ENCODE measurements at places on chromosomes 3 and 15.
A peak's percentile ranks its signal among the peaks of the same experiment; 100 is the strongest.

DNA sequence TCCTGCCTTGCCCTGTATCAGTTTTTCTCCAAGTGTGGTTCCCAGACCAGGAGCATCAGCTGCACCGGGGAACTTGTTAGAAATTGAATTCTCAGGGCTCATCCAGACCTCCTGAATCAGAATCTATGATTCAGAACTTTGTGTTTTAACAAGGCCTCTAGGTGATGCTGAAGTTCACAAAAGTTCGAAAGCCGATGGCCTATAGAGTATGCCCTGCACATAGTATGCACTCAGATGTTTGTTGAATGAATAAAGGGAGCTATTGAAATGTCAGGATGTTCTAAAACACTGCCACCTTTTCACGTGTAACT is 664 bp upstream of the LARP6 start:
- ATAC-seq: no peak

DNA sequence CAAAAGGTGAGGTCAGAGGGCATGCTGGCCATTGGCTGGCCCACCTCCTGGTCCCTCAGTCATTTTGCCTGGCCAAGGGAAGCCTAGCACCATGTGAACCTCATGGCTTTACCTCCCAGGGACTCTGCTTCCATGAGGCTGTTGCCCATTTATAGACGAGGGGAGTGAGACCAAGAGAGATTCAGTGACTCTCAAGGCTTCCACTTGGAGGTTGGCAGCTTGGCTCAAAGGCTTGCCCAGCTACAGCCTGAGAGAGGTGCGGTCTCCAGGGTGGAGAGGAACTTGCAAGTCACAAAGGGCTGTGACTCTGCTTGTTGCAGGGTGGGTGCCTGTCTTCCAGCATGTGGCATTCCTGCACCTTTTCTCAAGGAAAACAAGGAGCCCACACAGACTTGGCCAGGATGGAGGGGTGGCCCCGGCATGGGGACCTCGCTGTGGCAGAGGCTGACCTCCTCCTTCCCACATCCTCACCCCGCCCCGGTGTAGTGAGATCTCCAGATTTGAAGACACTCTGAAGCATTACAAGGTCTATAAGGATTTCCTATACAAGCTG is 24.5 kb downstream of the CFAP100 start:
- ATAC-seq: no peak

DNA sequence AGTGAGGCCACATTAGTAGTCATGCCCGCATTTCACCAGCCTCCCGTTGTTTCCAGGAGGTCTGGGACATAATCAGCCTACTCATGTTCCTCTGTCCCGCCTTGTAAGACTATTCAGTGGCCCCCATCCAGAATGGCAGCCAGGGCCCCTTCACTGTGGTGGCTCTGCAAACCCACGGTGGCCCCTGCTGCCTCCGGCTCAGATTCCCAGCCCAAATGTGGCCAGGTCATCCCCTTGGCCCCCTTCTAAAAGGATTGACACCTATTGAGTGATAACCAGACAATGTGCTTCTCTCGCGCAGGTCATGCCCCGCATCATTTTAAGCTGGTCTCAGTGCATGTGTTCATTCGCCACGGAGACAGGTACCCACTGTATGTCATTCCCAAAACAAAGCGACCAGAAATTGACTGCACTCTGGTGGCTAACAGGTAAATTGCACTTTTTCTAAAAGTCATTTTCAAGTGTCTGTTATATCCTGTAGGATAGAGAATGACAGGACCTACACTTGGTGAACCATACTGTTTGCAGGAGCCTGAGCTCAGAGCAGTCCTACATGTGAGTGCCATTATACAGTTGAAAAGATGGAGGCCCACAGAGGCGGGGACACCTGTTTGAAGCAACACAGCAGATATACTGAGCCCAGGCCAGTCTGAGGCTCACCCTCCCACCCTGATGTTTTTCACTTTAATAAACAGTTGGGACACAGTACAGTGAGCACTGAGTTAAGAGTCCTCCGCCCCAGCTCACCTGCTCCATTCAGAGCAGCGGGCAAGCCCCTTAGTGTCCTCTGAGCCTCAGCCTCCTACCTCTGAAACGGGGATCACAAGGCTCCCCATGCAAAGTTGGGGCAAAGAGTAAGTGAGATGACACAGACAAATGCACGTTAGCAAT is 47.7 kb downstream of the PXYLP1 start:
- peak; percentile 13 for ATAC-seq

- no peak for ATAC-seq
Observed at GRCh38 chr15:78930577-78931388, 14.1 kb downstream of the CTSH start.

Measured in activated T-helper 17 cell treated with anti-CD3 and anti-CD28 coated beads, Interleukin-2, amount 50 U/mL, for 72 hours (primary cell).